ENCODE measurements at places on chromosomes 1 and 21. TPM values are rescaled to one million over a fixed set of nuclear protein-coding genes. Genes with fewer than 3 reads are reported as not detected.
A peak's percentile ranks its signal among the peaks of the same experiment; 100 is the strongest.

The UQCRHL gene
- 0.69 TPM for total RNA-seq

The DRAXIN gene
- total RNA-seq, result 0.08 TPM

The HES4 gene
- total RNA-seq, result 30.9 TPM

The APP gene
- total RNA-seq, result 44.4 TPM

The BRDT gene
- total RNA-seq, result not detected

The ROR1 gene
- not detected for total RNA-seq

The SLC30A1 gene
- total RNA-seq, result 6.0 TPM

The KIF21B gene
- 64.5 TPM for total RNA-seq

The NMNAT2 gene
- not detected for total RNA-seq

The PEX11B gene
- total RNA-seq, result 13.2 TPM

The SLC1A7 gene
- not detected for total RNA-seq

The PLPPR5 gene
- total RNA-seq, result not detected

The NPR1 gene
- not detected for total RNA-seq

The RO60 gene
- 46.1 TPM for total RNA-seq

The TOMM40L gene
- total RNA-seq, result 3.2 TPM

The RGL1 gene
- 1.2 TPM for total RNA-seq

The CORT gene
- 0.25 TPM for total RNA-seq

DNA sequence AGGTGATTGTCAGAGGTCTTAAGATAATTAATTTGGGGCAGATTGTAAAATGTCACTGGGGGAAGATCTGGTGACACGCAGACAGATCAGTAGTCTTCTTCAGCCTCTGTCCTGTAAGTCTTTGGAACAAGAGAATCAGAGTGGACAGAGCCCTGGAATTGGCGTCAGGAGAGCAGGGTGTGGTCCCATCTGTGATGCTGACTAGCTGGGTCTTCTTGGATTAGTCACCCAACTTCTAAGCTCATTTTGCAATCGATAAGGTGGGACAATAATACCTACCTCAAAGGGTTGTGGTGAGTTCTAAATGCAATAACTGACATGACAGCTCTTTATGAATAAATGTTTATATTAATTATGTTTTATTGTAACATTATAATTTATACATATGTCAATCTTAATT is 4.8 kb downstream of the FASLG start:
- DNase-seq, result no peak

GRCh38 chr1:5828308-5828935 is 163.8 kb downstream of the NPHP4 start:
- DNase-seq, result no peak

GRCh38 chr21:42135386-42136052 is 64.4 kb downstream of the UMODL1 start:
- no peak for DNase-seq

- DNase-seq, result no peak
These were observed 52.9 kb upstream of the CD46 start for GRCh38 chr1:207698822-207699483.

GRCh38 chr1:78688697-78689096 is 39.1 kb downstream of the IFI44 start:
- no peak for DNase-seq

- no peak for DNase-seq
These were observed 21.7 kb upstream of the SLC44A3 start for GRCh38 chr1:94798462-94798861.

- no peak for DNase-seq
These were observed 10.4 kb downstream of the QSOX1 start for GRCh38 chr1:180165096-180165495.

DNA sequence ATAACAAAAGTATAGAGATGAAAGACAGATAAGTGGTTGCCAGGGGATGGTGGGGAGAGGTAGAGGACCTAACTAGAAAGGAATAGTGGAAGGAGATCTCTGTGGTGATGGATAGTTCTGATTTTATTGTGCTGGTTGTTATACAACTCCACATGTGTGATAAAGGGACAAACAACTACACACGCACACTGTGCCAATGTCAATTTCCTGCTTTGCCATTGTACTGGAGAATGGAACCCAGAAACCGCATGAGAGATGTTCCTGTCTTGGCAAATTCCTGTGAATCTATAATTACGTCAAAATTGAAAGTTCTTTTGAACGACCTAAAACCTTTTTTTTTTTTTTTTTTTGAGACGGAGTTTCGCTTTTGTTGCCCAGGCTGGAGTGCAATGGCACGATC is 11.0 kb downstream of the TNFRSF9 start:
- DNase-seq, result peak; percentile 46

DNA sequence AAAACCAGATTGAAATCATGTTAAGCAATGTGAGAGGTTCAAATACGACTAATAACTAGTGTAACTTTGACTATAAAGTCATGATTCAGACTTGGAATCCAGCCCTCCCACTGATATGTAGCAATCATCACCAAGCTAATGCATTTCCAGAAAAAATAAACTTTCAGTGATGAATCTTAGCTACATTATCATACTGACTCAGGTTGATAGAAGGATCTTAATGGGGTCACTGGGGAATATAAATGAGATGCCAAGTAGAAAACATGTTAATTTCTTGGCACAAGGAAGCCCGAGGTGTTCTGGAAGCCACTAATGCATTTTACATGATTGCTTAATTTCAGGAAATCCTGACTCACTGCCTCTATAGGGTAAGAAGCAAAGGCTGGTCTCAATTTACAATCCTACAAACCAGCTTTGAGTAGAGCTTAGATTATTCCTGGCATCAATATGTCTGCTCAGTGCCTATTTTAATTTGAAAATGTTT is 67.7 kb downstream of the SELENOF start:
- DNase-seq, result no peak

DNA sequence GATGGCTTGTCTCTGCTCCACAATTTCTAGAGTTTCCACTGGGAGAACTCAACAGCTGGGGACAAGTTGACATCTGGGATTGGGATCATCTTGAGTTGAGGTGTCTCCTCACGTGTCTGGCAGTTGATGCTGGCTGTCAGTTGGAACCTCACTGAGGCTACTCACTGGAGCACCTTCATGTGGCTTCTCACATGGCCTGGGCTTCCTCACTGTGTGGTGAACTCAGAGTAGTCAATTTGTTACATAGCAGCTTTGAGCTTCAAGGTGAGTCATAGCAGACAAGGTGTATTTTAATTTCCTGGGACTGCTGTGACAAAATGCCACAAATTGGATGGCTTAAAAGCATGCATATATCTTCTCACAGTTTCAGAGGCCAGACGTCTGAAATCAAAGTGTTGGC is 44.0 kb downstream of the NTNG1 start:
- no peak for DNase-seq

DNA sequence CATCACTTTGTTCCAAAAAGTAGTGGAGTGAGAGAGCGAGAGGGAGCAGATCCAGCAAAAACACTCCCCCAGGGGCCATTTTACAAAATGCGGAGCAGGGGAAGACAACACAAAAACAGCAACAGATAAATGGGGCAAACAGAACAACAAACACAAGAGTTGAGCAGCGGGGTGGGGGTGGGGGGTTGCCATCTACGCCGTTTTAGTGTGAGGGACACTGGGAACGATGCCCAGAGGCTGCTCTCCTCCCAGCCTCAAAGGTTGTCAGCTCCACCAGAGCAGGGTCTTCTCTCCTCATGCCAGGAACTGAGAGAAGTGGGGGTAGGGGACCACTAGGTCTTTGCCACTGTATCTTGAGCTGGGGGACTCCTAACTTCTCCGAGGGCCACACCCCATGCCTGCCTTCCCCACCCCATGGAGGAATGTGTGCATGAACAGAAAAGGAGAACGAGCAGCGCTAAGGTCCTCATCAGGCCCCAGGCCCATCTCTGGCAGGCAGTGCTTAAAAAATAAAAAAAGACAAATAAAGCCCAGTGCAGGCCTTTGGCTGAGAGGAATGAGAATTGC is 1.3 kb upstream of the PBXIP1 start:
- DNase-seq, result no peak

DNA sequence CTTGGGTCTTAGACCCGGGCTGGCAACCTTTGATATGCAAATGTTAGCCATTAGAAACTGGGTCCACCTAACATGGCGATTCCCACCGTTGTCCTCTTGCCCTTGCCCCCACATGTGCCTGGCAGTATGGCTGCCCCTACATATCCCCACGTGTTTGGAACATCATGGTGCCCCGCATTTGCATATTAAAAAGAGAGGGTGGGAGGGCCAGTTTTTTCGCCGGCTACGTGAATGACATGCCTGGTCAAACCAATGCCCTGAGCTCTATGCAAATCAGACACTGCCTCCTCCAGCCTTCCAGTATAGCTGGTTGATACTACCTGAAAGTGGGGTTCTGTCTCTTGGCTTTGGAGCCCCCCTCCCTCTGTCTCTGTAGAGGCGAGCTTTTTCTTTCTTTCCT is 133.0 kb downstream of the CDC42BPA start:
- no peak for DNase-seq

- DNase-seq, result no peak
These were observed 17.5 kb downstream of the GTF2B start for GRCh38 chr1:88873737-88874349.

DNA sequence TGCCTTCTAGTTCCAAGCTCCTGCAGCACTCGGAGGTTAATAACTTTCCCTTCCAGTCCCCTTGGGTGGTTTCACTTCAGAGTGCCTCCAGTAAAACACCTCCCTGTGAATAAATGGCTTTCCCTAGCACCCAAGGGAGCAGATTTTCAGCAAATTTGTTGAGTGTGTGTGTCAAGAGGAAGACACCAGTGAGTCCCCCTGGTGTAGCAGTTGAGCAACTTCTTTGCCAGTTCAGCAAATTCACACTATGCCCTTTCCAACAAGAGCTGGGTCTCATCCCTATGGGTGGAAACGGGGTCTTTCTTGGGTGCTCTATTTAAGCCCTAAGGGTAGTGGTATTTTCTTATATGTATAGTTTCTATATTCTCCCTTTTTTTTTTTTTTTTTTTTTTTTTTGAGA is 806 bp upstream of the AADACL4 start:
- DNase-seq, result no peak

DNA sequence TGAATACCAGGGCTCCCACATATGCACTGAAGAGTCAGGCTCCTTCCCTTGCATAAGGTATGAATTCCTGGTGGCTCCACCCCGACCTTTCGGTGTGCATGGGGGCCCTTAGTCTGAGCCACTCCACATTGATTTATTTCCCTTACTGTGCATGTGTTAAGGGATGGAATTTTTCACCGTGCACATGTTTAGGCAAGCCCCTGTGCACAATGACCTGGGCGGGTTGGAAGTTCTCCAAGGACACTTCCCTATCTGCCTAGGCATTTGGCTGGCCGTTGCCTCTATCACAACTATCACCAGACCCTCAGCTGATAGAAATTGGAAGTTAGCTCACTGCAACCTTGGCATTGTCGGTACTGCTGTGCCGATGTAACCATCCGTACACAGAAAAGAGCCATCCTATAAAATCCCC is 9.7 kb downstream of the S100A6 start:
- no peak for DNase-seq

GRCh38 chr1:200546577-200546976 is 74.0 kb downstream of the KIF14 start:
- no peak for DNase-seq

DNA sequence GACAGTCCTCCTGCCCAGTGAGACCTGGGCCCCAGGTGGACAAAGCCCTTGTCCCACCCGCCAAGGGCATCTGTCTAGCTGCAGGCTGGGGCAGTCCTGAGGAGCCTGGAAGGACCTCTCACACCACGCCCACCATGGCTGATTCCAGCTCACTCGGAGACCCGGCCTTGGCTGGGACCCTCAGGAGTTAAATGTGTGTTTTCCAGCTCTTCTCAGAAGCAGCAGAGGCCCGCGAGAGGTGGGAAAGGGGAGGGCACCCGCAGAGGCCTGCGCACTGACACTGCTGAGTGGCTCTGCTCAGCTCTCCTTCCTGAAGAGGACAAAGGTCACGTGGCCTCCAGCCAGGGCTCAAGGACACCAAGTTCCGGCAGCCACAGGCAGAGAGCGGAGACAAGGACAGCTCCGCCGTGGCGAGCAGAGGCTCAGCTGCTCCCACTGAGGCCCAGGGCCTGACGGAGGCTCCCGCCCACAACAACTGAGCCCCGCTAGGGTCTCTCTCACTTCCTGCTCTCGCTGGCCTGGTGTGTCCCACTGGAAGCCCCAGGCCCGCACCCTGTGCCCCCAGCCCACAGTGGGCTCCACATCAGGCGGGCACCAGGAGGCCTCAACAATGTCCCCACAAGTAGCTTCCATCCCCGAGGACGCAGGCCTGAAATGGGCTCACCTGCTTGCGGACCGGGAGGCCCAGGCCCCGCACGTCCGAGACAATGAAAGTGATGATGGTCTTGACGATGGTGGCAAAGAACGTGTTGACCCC is 16.9 kb downstream of the SLC19A1 start:
- no peak for DNase-seq

- peak; percentile 13 for DNase-seq
These were observed 114.4 kb downstream of the DMRTA2 start for GRCh38 chr1:50308878-50309277.

DNA sequence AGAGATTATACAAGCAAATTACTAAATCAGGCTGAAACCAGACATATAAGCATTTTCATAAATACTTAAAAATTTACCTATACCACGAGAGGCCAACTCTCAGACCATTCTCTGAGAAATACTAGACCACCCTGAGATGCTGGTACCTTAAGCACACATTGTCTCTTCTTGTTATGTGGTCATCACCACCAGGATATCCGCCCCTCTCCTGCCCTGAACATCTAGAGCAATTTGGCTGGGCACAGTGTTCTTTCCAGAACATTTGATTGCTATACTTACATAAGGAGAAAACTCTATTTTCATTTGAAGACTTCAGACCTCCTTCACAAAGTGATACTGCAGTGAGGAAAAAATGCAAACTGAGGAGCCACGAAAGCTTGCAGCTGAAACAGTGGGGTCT is 36.2 kb upstream of the DUSP10 start:
- DNase-seq, result no peak

DNA sequence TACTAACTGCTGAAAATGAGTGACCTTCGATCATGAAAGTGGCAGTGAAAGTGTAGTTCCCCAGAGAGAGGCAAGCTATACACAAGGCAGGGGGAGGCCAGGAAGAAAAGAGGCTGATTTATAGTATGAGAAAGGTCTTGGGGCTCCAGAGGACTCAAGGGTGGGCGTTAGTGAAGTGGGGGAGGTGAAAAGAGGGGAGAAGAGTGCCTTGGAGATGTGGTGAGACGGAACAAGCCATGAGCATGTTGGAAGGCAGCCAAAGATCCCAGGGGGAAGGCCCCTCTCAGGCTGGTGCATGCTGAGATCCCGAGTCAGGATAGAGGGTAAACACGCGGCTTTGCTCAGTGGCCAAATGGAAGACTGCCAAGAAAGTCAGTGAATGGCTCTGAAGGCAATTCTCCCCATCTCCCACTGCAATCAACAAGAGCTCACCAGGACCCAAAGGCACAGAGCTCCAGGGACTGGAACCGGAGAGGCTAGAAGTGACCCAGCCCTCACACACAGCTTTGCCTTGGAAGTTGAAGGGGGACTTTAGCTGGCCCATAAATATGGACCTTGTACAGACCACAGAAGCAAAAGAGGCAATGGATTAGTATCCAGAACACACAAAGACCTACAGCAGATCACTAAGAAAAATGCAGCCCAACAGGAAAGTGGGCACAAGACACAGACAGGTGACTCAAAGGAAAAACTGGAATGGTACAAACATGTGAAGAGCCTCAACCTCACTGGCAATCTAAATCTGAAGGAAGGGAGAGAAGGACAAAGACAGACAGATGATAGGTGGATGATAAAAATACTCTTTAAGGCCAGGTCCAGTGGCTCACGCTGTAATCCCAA is 49.6 kb downstream of the HSF2BP start:
- DNase-seq, result no peak

- peak; percentile 57 for DNase-seq
These were observed 47.4 kb upstream of the OSBPL9 start for GRCh38 chr1:51569284-51570062.

- DNase-seq, result no peak
These were observed 17.2 kb upstream of the NFASC start for GRCh38 chr1:204853436-204853835.

GRCh38 chr1:53349369-53349835 is 21.5 kb upstream of the LRP8 start:
- no peak for DNase-seq

GRCh38 chr1:247448107-247448791 is 9.7 kb downstream of the OR2B11 start:
- no peak for DNase-seq
